Activated naive CD8-positive, alpha-beta T cell treated with anti-CD3 and anti-CD28 coated beads, Interleukin-2, amount 50 U/mL, for 24 hours (primary cell): ENCODE measurements at places on chromosomes 6 and 20.

- DNase-seq = no peak
Observed at GRCh38 chr6:50543666-50544065, 169.7 kb upstream of the TFAP2D start.

- DNase-seq = peak; percentile 14
Observed at GRCh38 chr6:87925373-87926060, 122.1 kb upstream of the SPACA1 start.

DNA sequence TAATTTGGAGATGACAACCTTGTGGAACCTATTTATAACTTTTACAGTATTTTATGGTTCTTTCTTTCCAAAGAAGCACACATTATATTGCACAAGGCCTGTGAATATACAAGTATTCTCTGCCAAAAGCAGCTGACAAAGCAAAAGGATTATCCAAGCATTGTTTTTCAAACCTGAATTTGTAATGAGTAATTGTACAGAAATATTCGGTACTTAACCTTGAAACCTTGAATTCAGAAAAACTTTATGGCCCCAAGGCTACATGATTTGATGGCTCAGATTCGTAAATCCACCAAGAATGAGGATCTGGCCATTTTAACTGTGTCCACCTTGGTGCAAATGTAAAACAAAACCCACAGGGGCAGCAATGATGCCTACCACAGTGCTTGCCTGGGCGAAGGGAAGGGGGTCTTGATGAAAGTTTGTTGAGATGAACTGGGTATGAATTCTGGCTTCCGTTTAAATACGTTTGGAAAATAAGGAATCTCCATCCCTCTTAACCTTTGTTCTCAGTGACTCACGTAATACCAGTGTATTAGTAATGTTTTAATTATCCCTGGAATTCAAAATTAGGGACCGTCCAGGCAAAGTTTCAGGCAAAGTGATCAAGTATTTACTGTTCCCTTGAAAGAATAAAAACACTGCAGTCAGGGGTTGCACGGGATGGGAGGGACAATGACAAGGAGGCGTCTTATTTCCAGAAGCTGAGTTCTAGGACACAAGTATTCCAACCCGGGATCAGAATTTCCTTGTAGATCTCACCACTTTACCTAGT lies 2.7 kb upstream of the RBM24 start:
- DNase-seq = no peak

DNA sequence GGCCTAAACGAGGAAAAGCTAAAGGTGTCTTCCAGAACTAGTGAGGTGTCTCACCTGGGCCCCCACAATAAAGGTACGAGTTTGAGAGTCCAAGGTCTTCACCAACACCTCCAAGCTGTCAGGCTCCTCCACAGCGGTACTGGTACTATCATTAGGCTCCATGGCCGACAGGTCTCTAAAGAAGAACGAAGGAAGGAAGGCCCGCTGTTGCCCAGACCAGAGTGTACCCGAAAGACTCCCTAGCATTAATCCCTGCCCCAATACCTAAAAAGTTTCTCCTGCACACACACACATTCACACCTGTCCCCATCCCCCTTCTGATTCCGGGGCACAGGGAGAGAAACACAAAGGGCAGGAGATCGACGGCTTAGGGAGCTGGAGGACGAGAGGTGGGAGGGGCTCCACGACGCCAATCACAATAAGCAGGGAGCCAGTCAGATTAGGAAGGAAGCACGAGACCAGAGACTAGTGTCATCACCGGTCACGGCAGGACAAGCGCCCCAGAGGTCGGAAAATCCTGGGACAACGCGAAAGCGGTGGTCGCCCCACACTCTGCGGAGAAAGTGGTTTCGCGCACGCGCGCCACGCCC lies 764 bp downstream of the BAG6 start:
- DNase-seq = no peak

- DNase-seq = no peak
Observed at GRCh38 chr20:19408971-19409370, 196.5 kb downstream of the SLC24A3 start.

DNA sequence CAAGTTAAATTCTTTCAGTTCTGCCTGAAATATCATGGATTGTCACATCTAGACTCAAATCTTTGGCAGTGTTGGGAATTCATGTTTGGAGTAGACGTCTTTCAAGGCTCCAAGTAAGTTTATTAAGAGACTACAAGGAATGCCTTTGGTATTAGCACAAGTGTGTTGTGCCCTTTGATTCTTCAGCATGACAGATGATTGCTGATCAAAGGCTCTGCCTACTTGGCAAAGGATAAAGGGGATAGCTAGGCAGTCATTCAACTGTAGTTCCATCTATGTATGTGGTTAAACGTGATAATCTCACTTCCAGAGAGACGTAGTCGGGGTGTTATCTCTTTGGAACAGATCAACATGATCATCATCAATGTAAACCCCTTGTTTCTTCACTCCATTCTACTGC lies 86.2 kb downstream of the SPTLC3 start:
- no peak for DNase-seq

GRCh38 chr6:70599187-70599586 lies 32.5 kb downstream of the SDHAF4 start:
- no peak for DNase-seq

- peak; percentile 44 for DNase-seq
Observed at GRCh38 chr6:109526905-109527628, 44.0 kb upstream of the ZBTB24 start.

DNA sequence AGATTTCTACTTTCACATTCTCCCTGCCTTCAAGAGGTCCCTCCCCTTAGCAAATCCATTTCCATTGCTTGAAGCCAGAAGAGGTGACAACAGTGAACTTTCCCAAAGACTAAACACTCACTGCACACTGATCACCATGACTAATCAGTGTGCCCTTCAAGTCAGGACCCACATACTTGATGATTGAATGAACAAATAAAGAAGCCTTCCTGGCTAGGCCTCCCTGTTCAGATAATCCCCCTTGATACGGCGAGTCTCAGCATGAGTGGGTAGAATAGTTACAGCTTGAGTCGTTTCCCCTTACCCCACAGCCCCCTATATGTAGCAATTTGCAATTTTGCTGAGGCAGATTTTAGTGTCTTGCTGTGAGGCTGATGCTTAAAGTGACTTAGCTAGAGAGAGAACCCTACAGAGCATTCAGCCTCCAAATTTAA lies 102.2 kb downstream of the UNC5CL start:
- DNase-seq = no peak

GRCh38 chr20:21286775-21287174 lies 16.4 kb upstream of the XRN2 start:
- DNase-seq = no peak

- no peak for DNase-seq
Observed at GRCh38 chr6:126233192-126233591, 106.7 kb upstream of the CENPW start.

- DNase-seq = peak; percentile 60
Observed at GRCh38 chr20:47220161-47220582, 136.3 kb downstream of the ZMYND8 start.

DNA sequence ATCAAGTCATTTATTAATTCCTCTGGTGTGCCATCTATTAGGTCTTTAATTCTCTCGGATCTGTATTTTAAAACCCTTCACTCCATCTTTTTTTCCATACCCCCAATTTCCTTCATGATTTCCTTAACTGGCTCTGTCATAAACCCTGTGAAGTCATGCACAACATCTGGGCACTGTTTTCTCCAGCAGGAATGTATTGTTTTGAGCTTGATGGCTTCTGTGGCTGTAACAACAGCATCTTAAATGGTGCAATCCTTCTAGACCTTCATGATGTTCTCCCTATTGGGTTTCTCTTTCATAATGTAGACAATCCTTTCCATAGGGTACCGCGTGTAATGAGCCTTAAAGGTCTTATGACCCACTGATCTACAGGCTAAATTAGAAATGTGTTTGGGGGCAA lies 29.0 kb downstream of the CDK19 start:
- no peak for DNase-seq

DNA sequence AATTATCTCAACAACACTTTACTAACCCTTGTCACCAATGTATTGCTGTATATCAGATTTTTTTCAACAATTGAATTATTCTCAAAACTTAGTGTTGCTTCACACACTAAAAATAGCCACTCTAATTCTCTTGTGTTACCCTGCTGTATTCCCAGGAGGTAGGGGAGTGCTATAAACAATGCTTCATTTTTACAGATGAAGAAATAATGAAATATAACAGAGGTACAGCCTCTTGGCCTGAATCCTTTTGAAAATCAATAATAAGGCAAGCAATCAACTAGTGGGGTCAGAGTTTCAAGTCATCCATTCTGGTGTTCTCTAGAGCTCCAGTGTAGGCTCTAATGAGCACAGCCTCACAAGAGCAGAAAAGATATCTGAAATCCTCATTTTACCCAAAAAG lies 10.9 kb downstream of the HIVEP2 start:
- no peak for DNase-seq

DNA sequence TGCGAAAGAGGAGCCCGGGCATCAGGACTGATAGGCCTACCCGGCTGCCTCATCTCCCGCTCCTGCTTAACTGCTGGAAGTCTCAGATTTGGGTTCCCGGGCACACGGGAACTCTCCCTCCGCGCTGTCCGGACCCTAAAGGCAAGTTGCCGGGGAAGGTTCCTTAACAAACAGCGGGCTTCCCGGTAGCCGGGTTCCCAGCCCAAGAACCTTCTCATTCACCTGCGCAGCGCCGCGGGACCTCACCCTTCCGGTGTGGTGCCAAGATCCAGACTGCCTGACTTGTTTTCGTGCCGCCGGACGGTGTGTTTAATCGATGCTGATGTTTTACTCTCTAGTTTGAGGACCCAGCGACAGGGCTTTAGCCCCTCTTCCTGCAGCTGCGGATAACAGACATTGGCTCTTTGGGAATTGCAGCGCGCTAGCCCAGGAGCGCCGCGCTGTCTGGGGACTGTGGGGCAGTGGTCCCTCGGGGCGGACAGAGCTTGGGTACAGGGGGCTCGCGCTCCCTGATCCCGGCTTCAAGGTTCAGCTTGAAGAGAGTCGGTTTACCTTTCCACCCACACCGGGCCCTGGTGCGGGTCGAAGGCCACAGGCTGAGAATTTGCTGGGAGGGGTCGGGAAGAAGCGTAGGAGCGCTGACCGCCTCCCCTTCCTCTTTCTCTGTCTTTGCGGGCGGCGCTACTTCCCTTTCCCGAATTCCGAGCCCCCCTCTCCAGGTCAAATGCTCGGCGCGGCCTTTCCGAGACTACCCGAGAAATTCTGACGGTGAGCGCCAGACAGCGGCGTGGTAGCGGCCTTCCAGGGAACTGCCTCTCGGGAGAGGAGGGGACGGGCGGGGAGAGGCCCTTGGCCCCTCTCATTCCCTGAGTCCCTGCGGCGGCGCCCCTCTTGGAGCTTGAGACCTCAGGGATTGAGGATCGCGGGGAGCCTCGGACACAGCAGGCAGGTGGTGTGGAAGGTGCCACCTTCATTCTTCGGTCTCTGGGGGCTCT lies 17.2 kb downstream of the ABT1 start:
- DNase-seq = no peak

GRCh38 chr6:56742122-56742791 lies 99.6 kb upstream of the DST start:
- no peak for DNase-seq

DNA sequence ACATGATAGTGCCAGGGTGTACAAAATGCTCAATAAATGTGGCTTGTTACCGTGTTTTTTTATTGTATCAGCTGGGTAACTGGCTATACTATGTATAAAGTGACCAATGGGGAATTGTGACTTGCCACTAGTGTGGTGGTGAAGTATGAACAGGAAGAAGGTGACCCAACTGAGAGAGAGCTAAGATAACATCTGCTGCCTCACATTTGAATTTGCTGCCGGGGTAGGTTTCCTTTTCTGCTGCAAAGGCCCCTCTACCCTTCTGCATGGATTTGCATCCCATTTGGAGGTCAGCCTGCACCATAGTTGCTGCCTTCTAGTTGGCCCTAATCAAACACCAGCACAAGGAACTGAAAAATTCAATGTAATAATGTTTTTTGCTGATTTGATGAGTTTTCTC lies 24.1 kb downstream of the IL17A start:
- no peak for DNase-seq

DNA sequence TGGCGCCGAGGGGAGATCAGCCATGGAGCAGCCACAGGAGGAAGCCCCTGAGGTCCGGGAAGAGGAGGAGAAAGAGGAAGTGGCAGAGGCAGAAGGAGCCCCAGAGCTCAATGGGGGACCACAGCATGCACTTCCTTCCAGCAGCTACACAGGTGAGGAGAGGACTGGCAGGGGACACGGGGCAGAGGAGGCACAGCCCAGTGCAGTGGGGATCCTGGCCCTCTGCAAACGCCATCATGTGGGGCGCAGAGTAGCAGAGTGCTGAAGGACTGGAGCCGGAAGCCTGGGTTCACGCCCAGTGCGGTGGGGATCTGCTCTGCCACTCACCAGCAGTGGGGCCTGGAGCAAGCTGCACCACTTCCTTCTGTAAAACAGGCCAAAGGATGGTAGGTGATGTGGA lies 41.1 kb upstream of the FANCE start:
- no peak for DNase-seq

GRCh38 chr20:6533351-6533750 lies 234.1 kb upstream of the BMP2 start:
- DNase-seq = no peak

GRCh38 chr20:32429343-32429742 lies 71.2 kb downstream of the ASXL1 start:
- DNase-seq = no peak

DNA sequence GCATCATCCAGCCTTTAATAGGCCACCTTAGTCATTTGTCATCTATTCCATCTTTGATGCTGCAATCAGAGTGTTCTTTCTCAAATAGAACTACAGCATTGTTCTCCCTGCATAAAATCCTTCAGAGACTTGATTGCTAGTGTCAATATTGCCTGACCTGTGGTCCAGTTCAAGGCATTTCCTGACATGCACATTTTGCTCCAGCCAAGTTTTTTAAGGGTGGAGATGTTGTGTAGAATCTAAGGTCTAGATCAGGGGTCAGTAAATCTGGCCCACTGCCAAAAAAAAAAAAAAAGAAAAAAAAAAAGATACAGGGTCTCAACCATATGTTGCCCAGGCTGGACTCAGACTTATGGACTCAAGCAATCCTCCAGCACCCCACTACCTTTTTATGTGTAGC lies 354.4 kb downstream of the FRK start:
- no peak for DNase-seq

GRCh38 chr6:79570129-79571029 lies 33.1 kb upstream of the LCA5 start:
- DNase-seq = no peak
